Motor neuron (in vitro differentiated cells): ENCODE measurements at places on chromosomes 16 and 17. TPM values are rescaled to one million over a fixed set of nuclear protein-coding genes. Genes with fewer than 3 reads are reported as not detected.
A peak's percentile ranks its signal among the peaks of the same experiment; 100 is the strongest.

GRCh38 chr17:3475812-3476610, at the start of gene ASPA:
Gene ASPA, plus strand, starts transcription at chr17:3475997. Its CDS starts 163 bp downstream, at chr17:3476160.
- ATAC-seq: no peak

GRCh38 chr17:45791935-45792334, 7.8 kb downstream of the CRHR1 start:
- no peak for ATAC-seq

GRCh38 chr17:34756637-34757021, 177.2 kb downstream of the TMEM132E start:
- ATAC-seq: peak; percentile 90

- ATAC-seq: no peak
Observed at GRCh38 chr16:31380201-31380600, 12.9 kb upstream of the ITGAD start.

DNA sequence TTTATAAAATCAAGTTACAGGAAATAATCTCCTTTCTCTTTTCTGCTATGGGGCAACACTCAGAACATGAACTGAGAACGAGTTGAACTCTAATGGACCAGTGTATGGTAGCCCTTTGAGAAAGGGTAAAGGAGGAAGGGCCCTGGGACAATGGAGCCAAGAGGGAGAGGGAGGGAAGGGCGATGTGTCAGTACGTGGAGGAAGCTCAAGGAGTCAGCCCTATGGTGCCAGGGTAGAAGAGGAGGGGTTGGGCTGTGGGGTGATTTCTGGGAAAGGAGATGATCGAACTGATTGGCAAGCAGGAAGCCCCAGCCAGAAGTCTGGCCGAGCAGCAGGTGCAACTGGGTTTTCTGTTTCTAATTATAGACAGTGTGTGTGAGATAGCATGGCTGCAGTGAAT, 4.3 kb upstream of the WIPI1 start:
- ATAC-seq: no peak

DNA sequence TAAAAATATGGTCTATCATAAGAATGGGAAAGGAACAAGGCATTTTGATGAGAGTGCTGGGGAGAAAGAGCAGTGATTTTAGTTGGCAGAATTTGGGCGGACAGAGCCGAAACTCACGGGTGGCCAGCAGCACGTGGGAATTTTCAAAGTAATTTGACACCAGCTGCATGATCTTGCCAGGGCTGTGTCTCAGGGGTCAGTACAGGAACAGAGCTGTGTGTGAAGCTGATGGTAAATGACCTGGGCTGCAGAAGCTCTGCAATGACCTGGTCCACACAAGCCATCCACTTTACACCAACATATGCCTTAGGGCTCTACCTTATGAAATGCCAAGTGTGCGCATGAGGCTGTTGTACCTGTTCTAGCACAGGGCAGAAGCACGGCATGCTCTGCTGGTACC, 112.0 kb downstream of the ZFHX3 start:
- ATAC-seq: no peak

The C17orf50 gene
- 0.65 TPM in 1 of 2 replicates, not detected in the other for total RNA-seq

DNA sequence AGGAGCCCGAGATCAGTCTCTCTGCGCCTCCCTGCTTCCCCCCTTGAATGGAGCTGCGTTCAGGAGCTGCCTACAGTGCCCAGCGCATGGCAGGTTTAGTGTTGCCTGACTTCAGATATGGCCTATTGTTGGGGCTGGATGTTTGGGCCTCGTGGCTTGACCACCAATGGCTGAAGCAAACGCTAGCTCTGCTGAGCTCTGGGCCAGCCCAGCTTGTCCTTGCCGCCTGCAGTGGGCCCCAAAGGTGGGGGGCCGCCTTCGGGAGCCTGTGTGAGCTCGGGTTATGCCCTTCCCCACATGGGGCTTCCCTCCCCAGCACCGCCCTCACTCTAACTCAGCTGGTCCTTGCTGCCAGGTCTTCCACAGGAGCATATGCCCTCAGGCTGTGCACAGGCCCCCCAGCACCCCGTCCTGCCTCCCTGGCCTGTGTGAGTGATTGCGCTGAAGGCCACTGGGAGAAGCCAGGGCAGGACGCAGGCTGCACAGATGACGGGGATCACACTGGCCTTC, 2.0 kb upstream of the METTL26 start:
- no peak for ATAC-seq

- ATAC-seq: no peak
Observed at GRCh38 chr16:71826533-71827017, 17.9 kb upstream of the AP1G1 start.

DNA sequence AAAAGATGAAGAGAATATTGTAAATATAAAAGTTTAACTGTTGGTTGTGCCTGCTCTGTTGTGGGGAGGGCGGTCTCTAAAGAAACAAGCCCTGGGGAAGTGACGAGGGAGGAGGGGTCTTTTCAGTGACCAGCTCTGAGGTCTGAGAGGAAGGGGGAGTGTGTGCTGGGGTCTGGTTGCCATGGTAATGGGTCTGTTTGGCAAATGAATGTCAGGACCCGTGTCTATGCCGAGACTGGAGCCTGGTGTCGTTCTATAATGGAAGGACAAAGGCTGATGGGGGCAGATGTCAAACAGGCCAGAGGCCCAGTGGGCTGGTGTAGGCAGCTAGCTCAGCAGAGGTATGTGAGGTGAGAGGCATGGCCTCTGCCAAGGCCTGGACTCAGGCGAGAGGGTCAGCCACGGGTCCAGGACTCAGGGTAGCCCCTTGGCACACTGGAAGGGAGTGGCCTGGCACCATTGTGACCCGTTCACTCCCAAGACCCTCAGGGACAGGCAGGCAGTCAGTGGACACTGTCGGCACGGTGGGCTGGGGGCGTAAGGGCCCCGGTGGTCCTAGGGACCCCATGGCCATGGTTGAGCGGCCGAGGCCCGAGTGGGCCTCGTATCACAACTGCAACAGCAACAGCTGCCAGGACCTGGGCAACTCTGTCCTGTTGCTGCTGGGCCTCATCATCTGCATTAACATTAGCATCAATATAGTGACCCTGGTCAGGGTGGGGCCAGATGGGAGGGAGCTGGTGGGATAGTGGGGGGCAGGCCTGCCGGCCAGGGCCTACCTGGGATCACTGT, at the start of gene SPEM1:
SPEM1 (plus strand) TSS at position 506 of the 792 bp plus-strand sequence; CDS start at position 567, 61 bp downstream.
- no peak for ATAC-seq

GRCh38 chr17:42436391-42436790, 13.3 kb upstream of the CAVIN1 start:
- ATAC-seq: peak; percentile 95

DNA sequence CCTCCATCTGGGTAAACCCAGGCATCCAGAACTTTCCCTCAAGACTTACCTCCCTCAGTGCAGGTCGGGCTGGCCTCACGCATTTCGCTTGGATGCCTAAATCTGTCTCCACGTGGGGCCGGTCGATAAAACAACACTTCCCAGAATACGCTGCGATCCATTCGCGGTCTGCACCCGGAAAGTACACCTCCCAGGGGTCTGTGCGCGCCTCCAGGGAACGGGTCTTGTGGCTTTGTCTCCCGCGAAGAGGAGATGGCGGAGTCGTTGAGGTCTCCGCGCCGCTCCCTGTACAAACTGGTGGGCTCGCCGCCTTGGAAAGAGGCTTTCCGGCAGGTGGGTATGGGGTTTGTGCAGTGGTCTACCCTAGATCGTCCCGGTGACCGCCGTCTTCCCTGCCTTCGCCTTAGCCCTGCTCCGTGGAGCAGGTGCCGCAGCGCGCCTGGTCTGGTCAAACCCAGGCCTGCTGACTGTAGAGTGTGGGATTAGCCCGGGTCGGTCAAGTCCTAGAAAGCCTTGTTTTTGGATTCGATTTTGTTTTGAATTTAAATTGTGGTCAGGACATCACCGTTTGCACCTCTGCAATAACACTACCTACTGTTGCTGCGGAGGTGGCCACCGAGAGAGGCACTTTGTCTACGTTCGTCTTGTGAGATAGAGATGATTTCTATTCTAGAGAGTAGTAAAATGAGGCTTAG, at the start of gene RPAIN:
RPAIN (plus strand) TSS at position 224 of the 695 bp plus-strand sequence; CDS start at position 253, 29 bp downstream.
- peak; percentile 87 for ATAC-seq

DNA sequence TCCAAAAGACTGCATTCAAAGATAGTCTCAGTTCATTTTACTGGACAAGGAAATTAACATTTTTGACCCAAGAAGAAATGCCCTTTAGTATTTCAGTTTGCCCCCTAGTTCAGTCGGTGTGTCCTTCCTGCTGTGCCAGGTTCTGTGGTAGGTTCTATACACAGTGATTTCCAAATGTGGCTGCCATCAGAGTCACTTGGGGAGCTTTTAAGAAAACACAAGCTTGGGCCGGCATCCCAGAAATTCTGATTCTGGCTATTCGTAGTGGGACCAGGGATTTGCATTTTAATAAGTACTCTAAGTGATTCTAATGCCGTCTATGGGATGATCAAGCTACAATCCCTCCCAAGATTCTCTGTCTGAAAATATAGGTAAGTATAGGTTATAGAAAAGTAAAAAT, 10.2 kb downstream of the RSPRY1 start:
- ATAC-seq: no peak

DNA sequence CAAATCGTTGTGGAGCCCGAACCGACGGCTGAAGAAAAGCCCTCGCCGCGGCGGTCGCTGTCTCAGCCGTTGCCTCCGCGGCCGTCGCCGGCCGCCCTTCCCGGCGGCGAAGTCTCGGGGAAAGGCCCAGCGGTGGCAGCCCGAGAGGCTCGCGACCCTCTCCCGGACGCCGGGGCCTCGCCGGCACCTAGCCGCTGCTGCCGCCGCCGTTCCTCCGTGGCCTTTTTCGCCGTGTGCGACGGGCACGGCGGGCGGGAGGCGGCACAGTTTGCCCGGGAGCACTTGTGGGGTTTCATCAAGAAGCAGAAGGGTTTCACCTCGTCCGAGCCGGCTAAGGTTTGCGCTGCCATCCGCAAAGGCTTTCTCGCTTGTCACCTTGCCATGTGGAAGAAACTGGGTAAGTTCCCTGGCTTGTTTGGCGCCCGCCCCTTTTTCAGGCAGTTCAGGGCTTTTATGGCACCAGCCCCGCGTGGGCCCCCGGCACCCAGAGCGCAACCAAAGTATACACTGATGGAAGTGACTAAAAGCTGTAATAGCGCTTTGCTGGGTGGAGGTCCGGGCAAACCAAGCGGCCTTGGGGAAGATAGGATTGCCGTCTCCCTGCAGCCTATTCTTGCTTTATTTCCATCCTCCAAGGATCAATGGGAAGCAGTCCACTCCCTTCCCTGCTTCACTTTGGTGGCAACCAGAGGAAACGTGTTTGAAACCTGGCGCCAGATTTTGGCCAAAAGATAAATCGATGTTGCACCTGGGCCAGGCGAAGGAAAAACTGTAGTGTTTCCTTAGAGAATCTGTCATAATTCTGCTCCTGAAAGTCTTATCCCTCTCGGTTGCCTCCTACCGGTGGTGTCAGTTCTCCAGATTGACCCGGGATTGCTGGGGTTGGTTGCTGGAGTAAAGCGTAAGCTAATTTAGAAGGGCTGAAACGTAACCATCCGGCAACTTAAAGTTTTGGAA, 775 bp downstream of the PPM1D start:
- ATAC-seq: peak; percentile 13

The KRTAP16-1 gene
- total RNA-seq: 0.17 TPM in 1 of 2 replicates, not detected in the other

DNA sequence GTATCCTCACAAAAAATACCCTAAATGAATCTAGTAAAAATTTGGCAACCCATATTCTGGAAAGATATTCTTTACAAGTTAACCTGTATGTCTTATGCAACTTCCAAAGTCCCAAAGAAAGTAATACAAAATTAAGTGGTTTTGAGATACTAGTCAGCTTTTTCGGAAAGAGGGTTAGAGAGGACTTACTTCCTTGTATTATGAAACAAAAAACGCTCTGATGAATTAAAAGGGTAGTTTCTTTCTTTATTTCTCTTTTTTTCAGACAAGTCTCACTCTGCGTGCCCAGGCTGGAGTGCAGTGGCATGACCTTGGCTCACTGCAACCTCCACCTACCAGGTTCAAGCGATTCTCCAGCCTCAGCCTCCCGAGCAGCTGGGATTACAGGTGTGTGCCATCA, 51.6 kb downstream of the KANSL1 start:
- no peak for ATAC-seq

The STH gene
- total RNA-seq: 1.6 TPM in 1 of 2 replicates, not detected in the other

The PABPN1L gene
- total RNA-seq: 0.67 TPM in 1 of 2 replicates, not detected in the other

- peak; percentile 3 for ATAC-seq
Observed at GRCh38 chr16:75206749-75207451, at the start of gene CTRB2. Gene CTRB2, minus strand, starts transcription at chr16:75207161. Its CDS starts 20 bp downstream, at chr16:75207141.

The KRT13 gene
- total RNA-seq: 0.32 and 0.57 TPM in 2 replicates

GRCh38 chr16:1309888-1310831, 724 bp downstream of the UBE2I start:
- no peak for ATAC-seq

The COA3 gene
- 59.7 and 84.8 TPM in 2 replicates for total RNA-seq

DNA sequence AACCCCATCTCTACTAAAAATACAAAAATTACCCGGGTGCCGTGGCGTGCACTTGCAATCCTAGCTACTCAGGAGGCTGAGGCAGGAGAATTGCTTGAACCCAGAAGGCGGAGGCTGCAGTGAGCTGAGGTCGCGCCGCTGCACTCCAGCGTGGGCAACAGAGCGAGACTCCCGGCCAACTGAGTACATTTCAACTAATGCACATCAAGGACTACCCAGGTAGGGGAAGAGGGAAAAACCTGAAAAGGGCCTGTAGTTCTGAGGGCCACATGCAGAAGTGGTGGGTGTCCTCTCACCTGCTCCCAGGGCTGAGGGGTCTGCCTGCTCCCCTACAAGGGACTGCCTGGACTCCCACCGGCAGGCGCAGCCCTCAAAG, 584 bp upstream of the SLC16A5 start:
- ATAC-seq: no peak

DNA sequence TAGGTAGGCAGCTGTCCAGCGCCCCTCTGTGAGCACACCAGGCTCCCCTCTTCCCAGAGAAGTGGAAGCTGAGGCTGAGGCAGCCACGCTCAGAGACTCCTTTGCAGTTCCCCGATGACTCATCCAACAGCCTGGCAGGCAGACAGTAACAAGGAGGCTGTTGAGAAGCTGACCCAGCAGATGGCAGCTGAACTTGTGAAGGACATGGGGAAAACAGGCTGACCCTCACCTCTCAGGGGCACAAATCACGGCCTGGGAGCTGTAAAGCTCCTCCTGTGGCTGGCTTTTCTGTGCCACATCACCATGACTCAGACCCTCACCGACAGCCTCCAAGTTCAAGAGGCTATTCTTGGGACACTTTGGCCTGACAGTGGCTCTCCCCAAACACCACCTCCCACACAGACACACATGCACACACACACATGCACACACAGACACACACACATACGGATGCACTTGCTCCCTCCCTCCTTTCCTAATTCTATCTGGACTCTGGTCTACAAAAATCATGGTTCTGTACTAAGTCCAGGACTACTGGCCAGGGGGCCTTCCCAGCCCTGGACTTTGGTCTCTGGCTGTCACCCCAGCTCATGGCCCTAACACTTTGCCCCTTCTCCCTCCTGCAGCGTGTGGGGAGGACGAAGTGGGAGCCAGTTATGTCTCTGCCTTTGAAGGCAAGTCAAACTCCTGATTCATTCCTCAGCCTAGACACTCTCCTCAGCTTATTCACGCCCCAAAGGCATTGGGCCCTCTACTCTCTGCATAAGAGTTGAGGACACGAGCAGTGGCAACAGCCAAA, 23.2 kb downstream of the MAP3K14 start:
- peak; percentile 97 for ATAC-seq

- ATAC-seq: no peak
Observed at GRCh38 chr16:85603203-85603755, 9.8 kb upstream of the GSE1 start.

The KRTAP9-6 gene
- not detected in 2 replicates for total RNA-seq

DNA sequence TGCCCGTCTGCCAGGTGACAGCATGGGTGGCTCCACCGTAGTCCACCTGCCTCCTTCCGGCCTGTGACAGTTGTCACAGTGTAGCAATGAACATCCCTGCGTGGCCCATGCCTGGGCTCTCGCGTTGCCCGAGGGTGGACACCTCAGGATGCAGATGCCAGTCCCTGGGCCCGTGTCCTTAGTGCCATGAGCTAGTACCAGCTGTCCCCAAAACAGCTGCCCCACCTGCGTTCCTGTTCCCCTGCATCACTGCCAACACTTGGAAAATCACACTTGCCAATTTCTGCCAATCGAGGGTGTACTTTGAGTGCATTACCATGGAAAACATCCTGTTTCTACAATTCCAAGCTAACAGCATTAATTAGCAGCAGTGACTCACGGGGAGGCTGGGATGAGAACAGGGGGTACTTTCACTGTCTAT, 9.0 kb upstream of the C16orf95 start:
- peak; percentile 27 for ATAC-seq
